ENCODE measurements at places on chromosomes 6 and 20. TPM values are rescaled to one million over a fixed set of nuclear protein-coding genes. Genes with fewer than 3 reads are reported as not detected.

Gene SYNJ2
- total RNA-seq = 14.3 TPM

Gene PTCRA
- total RNA-seq = not detected

Gene BPI
- total RNA-seq = not detected

Gene MOG
- not detected for total RNA-seq
